SHP77 treated with DMSO at 0.1 percent for 48 hours (cell line): ENCODE measurements at places on chromosomes 5 and 9.

DNA sequence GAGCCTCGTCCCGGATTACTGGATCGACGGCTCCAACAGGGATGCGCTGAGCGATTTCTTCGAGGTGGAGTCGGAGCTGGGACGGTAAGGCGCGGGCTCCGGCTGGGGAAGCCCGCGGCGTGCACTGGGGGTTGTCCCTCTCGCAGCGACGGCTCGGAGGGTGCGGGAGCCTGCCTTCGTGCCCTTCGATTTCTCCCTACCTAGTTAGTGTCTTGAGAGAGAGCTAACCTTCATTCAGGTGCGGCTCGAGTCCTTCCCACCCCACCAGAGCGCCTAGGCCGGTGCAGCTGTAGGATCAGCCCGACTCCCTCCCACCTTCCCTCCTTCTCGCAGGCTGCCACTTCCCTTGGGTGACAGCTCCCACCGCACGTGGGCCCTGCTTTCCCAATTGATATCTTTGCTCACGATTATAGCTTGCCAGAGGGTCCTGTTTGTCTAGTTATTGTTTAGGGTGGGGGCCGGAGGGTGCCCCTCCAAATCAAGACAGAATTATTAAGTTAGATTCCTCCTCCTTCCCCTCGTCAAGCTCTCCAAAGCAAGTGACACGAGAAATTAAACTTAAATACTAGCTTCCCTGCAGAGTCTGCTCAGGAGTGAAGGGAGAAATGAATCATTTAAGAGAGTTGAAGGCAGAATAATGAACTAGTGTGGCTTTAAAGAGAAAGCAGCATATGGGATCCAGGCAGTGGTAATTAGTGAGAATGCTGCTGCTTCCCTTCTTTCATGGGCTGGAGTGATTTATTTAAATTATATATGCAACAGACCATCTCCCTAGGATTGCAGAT, 569 bp downstream of the CAMK4 start:
- DNase-seq = peak; percentile 28

DNA sequence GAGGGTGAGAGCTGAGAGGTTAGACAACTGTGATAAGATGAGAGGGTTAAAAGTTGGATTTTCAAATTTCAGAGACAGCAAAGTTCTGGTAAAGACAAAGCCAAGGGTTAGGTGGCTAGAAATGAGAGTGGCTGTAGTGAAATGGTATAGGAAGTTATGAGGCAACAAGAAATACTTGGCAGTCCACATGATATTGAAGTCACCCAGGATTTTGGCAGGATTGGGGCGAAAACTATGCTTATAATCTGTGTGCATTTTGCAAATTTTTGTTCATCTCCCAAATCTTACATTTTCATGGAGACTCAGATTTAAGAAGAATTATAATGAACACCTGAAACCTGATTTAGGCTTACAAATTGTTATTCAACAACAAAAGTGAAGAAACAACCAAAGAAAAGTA, 35.6 kb downstream of the C9 start:
- DNase-seq = no peak

DNA sequence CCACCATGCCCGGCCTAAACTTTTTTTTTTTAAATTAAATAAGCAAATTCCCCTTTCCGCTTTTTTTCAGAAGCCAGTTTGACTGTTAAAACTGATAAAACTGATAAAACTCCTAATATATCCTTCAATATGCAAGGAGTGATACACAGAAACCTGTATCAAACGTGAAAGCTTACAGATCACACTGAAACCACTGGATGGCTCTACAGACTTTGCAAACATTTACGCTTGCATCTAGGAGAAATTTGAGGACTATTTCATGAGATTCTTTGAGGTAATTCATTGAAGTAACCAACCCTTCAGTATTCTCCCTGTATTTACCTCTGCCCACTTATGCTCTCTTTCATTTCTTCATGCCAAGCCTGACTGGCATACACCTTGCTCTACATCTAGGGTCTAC, 40.6 kb upstream of the CHD1 start:
- DNase-seq = no peak

- no peak for DNase-seq
Measured at GRCh38 chr5:135174315-135175096, 140.5 kb upstream of the PITX1 start.

DNA sequence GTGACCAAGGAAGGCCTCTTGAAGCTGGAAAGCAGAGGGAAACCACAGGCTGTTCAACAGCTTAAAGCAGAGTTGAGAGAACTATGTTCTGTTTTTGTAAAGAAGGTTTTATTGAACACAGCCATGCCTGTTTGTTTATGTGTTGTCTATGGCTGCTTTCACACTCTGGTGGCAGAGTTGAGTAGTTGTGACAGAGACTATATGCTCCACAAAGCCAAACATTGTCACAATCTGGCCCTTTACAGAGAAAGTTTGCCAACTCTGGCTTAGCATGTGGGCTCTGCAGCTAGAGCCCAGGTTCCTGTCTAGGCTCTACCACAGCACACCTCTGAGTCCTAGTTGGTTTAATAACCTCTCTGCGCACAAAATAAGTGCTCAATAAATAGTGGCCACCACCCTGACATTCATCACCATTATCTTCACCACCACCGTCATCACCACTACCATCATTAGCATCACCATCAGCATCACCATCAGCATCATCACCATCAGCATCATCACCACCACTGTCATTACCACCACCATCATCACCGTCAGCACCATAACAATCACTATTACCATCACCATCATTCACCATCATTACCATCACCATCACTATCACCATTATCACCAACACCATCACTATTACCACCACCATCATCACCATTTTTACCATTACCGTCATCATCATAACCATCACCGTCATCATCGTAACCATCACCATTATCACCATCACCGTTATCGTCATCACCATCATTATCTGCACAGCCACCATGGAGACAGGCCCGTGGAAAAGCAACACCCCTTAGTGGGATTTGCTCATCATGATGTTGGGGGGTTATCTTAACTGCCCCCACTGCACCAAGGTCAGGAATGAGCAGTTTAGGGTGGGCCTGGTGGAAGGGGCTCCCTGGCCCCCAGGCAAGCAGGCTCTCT, 18.3 kb downstream of the AKNA start:
- no peak for DNase-seq

GRCh38 chr9:108543251-108543778, 312.5 kb downstream of the ACTL7B start:
- no peak for DNase-seq

GRCh38 chr5:106827061-106827460, 843.7 kb downstream of the EFNA5 start:
- no peak for DNase-seq

- DNase-seq = no peak
Measured at GRCh38 chr9:130433168-130433946, 11.4 kb upstream of the ASS1 start.

- DNase-seq = no peak
Measured at GRCh38 chr5:101160002-101160401, 256.9 kb upstream of the ST8SIA4 start.

DNA sequence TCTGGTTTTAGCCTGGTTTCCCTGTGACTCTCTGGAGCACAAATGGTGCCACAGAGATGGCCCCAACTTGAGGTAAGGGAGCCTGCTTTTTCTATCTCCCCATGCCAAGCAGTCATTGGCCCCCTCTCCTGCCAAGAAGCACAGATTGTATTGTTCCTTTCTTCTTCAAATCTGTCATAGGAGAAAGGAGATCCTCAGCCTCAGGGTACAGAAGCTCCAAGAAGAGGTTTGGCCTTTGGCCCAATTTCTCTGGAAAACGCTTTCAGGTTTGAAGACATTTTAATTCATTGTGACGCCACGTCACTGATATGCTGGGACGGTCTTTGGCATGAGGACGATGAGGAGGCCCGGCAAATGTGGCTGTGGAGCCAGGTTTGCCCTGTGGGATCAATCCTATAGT, 29.2 kb upstream of the PANK3 start:
- DNase-seq = no peak

- no peak for DNase-seq
Measured at GRCh38 chr5:13975246-13975645, 30.8 kb upstream of the DNAH5 start.

GRCh38 chr5:121630402-121630801, 221.3 kb upstream of the FTMT start:
- DNase-seq = no peak

DNA sequence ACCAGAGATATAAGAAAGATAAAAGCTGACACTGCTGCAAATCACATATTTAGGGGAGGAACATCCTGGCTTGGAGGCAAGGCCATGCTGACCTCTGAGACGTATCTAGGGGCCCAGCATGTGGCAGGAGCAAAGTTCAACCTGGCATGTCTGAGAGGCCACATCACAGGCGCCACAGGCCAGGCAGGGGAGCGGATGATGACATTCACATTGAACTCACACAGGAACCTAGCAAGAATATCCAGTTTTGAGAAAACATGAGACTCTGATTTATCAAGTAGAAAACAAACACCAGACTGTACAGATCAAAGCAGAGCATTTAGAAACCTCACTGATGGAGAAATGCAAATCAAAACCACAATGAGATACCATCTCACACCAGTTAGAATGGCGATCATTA, 64.2 kb upstream of the STK32A start:
- DNase-seq = no peak

DNA sequence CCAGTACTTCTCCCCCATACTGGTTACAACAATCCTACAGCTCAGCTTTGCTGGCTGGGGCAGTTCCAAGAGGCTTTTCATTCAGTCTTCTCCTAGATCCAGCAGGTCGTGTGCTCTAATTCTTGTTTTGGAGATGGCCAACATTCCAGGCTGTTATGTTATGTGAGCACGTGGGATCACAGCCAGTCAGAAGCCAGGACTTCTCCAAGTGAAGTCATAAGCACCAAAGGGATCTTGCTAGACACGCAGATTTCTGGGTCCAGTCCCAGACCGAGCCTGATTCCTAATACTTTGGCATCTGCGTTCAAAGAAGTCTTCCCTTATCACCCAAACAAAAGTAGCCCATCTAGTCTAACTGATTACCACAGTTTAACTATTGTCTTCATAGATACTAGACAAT, 1.4 kb upstream of the LARP1 start:
- DNase-seq = no peak

DNA sequence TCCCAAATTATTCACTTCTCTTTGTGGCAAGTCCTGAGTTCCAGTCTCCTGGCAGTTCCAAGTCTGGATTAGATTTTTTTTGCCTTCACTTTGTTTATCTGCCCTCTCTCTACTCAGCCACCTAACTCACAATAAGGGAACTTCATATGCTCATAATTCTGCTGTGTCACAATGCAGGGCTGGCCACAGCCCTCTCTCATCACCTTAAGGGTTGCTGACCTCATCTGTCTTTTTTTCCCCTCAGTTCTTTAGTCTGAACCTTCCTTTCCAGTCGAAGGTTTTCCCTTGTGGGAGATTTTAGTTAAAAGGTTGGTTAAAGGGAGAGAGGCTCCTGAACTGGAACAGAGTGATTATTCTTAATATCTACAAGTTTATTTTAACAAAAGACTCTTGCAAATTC, 4.1 kb downstream of the BAG1 start:
- DNase-seq = no peak

DNA sequence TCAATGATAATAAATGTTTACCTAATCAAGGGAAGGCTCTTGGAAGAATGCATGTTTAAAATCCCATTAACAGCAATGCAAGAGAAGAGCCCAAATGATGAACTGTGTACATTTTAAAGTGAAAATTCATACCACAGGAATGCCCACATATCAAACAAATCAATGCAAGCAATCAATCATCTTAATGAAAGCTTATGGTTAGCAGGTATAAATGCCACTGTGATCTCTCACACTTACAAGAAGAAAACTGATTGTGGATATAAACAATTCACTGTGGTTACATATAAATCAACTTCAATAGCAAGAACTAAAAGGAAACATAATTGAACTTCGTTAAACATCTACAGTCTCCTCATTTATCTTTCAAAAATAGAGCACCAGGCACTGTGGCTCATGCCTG, 161.0 kb upstream of the RORB start:
- DNase-seq = no peak

- no peak for DNase-seq
Measured at GRCh38 chr9:77806741-77807140, 158.6 kb upstream of the GNA14 start.

GRCh38 chr9:85115473-85115872, 445.9 kb downstream of the NTRK2 start:
- DNase-seq = no peak

DNA sequence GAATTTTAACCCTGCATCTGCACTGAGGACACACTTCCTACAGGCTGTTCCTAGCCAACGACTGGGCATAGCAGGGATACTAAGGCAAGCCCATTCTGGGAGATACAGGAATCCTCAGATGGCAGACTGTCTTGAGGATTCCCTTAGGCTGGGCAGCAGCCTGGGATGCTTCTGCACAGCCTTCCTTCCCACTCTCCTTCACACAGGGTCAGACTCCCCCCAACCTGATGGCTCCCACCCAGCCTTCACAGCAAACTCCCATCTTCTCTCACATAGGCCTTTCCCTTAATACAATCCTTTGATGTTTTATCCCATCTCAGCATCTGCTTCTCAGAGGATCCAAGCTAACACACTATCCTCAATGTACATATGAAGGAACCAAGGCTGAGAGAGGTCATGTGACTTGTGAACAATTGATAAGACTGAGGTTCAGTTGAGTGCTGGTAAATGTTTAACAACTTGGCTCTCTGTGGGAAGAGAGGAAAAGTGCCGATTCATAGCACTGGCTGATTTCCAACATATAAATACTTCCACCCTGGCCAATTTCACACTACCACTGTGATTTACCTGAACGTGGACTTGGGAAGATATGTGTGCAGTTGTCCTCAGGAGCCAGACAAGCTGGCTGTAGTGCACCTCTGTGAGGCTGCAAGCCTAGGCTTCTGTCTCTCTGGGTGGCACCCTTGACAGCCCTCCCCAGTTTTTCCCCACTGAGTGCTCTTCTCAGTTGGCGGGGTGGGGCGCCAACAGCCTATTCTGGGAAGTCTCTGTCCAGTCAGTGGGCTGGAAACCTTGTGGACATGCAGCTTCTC, 120.2 kb upstream of the TRIM32 start:
- no peak for DNase-seq

DNA sequence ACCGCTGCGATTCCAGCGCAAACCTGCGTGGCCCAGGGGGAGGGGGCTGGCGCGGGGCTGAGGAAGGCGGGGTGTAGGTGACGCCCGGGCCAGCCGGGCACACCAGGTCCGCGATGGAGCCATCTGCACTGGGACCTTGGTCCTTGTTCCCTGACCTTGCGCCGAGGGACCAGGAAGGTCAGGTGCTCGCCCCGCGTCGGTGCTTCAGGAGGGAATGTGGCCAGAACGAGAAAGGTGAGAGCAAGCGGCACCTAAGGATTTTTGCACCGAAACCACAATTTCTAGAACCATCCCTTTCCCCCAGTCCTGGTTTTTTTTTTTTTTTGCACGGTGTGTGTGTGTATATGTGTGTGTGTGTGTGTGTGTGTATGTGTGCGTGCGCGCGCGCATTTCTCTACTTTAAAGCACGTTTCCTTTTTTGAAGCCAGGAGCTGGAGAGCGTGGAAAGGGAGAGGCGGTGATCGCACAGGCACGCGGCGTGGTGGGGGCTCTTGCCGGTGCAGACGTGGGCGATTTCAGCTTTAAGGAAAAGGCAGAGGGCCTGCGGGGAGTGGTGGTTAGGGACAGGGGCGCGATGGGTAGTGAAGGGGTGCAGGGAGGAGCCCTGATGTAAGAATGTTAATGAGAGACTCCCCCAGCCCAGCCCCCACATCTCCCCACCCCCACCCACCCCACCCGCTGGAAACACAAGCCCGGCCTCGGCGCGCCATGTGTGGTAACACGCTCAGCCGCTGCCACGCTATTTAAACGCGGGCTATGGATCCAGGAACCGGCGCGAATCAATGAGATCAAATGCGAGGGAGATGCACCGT, at the start of gene NPR3:
NPR3 (plus strand) TSS at position 772 of the 812 bp plus-strand sequence. CDS start 456 bp downstream, outside the sequence.
- no peak for DNase-seq

- DNase-seq = no peak
Measured at GRCh38 chr5:322281-322941, 897 bp downstream of the AHRR start.

GRCh38 chr5:124912638-124913328, 166.3 kb upstream of the ZNF608 start:
- DNase-seq = no peak
